ENCODE measurements at places on chromosomes 11 and 22.
A peak's percentile ranks its signal among the peaks of the same experiment; 100 is the strongest.

- DNase-seq: no peak
These were observed 251.4 kb downstream of the BLID start for GRCh38 chr11:121864660-121865059.

DNA sequence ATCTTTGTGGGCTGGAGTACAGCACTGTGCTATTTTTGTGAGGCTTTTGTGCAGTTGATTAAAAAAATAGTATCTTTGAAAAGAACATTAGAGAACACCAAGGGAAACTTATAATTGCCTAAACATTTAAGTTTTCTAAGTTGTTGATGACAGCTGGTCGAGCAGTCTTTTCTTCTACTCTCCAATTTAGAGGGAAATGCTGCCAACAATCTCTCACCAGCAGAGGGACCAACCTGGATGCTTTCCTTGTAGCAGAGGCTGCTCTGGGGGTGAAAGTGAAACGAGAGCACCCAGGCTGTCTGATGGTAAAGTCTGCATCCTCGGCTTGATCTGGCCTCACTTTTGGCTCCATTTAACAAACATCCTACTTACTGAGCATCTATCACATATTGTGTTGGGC is 1286.5 kb upstream of the TENM4 start:
- no peak for DNase-seq

- no peak for DNase-seq
These were observed 37.5 kb upstream of the LINC01488 start for GRCh38 chr11:69443968-69444364.

DNA sequence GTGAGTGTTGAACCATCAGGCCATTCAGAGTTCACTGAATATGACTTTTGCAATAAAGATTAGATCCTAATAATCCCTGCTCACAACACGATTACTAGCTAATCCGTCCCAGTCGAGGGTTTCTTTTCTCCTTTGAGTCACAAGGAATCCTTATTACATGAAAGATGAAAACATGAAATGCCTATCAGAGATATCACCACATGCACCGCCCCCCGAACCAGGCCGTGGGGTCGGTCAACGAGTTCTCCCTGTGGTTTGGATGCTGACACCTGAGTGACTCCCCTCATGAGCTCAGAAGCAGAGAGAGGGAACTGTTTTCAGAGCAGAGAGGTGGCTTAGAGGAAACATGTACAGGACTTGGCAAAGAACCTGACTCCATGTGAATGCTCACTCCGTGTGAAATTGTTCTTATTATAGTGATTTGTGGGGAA is 263.3 kb downstream of the ETS1 start:
- DNase-seq: peak; percentile 63

DNA sequence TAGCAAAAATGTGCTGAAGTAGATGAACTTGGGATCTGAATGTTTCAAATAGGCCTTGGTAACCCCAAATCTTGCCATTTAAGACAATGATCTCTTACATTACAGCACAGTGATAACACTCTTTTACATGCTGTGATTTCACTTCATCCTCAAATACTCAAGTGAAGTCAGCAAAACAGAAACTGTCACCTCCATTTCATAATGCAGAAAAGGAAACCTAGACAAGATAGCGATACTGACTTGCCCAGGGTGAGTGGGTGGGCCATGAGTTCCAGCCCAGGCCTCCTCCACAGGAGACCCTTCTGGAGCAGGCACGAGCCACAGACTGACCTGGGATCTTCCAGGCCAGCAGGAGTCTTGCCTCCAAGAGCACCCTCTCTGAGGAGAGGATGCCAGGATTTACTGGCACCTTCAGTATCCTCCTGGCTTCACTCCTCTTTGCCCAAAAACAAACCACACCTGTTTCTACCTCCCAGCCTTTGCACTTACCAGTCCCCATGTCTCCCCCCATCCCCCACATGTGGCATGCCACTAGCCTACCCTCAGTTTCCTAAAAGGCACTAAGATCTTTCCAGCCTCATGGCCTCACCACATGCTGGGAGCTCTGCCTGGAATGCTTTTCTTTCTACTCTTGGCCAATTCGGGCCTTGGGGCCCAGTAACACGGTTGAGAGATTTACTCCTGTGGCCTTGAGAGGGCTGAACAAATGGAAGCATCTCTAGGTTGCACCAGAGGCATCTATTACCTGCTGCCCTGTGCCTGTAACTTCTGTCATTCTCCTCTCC is 1.9 kb upstream of the DGAT2 start:
- DNase-seq: no peak

- DNase-seq: no peak
These were observed 59.1 kb upstream of the SCUBE2 start for GRCh38 chr11:9150501-9150900.

DNA sequence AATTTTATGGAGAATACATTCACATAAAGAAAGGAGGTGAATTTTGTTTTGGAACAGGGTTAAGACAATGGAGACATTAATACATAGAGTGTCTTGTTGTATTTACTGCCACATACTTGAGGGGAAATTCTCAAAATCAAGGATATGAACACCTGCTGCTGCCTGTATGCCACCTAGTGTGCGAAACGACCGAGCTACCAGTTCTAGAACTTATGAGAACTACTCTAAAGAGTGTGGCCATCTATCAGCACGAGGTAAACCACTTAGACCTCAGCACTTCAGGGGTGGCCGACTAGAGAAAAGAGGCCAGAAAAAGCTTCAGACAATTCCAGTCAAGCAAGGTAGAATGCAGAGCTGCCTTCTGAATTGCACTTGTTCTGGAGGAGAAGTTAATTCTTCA is 1.5 kb upstream of the AGBL2 start:
- DNase-seq: no peak

- DNase-seq: no peak
These were observed 1.7 kb downstream of the SAMM50 start for GRCh38 chr22:43956805-43957463.
